ENCODE measurements at places on chromosomes 11 and 22.

- no peak for DNase-seq
These were observed 13.3 kb upstream of the LIPT2 start for GRCh38 chr11:74506823-74507222.

- peak; percentile 32 for DNase-seq
These were observed 7.5 kb downstream of the GP1BB start for GRCh38 chr22:19730655-19731360.

GRCh38 chr11:57343825-57344224 is 5.7 kb downstream of the P2RX3 start:
- no peak for DNase-seq

GRCh38 chr11:8790968-8791367 is 108.4 kb downstream of the RPL27A start:
- DNase-seq, result no peak

- no peak for DNase-seq
These were observed 33.7 kb upstream of the SLC17A6 start for GRCh38 chr11:22304337-22304961.

- no peak for DNase-seq
These were observed 59.0 kb downstream of the LRP5 start for GRCh38 chr11:68371171-68372041.

GRCh38 chr11:120261931-120262330 is 22.0 kb downstream of the POU2F3 start:
- no peak for DNase-seq

- DNase-seq, result no peak
These were observed 83.8 kb upstream of the CSNK2A3 start for GRCh38 chr11:11436715-11437313.

- DNase-seq, result no peak
These were observed 35.5 kb downstream of the USP28 start for GRCh38 chr11:113839842-113840241.

GRCh38 chr11:14908214-14908880 is 16.3 kb upstream of the CYP2R1 start:
- no peak for DNase-seq

DNA sequence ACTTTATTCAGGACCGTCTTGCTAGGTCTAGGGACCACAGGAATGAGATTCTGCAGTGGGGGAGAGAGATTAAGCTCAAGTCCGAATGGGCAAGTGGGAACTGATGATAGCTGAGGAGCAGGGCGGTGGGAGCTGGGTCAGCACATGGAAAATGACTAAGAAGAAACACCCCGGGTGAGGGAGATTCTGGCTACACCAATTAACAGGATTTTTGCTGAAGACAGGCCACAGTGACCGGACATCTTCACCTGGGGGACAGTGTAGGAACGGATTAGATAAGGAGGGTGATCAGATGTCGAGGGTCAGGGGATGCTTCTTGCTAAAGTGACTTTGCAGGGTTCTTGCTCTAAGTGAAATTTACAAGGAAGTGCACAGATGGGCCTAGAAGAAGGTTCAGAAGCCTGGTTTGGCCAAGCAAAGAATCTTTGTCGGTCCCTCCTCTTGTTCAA is 8.5 kb upstream of the DGCR8 start:
- DNase-seq, result no peak

GRCh38 chr11:13160346-13160745 is 117.2 kb upstream of the BMAL1 start:
- no peak for DNase-seq

- no peak for DNase-seq
These were observed 66.6 kb downstream of the GALNT18 start for GRCh38 chr11:11555208-11555607.

- no peak for DNase-seq
These were observed 50.4 kb upstream of the RAB1B start for GRCh38 chr11:66218036-66218435.

GRCh38 chr22:28435982-28436381 is 243.7 kb downstream of the TTC28 start:
- DNase-seq, result no peak

- DNase-seq, result no peak
These were observed 9.1 kb downstream of the SSH3 start for GRCh38 chr11:67312187-67313021.

DNA sequence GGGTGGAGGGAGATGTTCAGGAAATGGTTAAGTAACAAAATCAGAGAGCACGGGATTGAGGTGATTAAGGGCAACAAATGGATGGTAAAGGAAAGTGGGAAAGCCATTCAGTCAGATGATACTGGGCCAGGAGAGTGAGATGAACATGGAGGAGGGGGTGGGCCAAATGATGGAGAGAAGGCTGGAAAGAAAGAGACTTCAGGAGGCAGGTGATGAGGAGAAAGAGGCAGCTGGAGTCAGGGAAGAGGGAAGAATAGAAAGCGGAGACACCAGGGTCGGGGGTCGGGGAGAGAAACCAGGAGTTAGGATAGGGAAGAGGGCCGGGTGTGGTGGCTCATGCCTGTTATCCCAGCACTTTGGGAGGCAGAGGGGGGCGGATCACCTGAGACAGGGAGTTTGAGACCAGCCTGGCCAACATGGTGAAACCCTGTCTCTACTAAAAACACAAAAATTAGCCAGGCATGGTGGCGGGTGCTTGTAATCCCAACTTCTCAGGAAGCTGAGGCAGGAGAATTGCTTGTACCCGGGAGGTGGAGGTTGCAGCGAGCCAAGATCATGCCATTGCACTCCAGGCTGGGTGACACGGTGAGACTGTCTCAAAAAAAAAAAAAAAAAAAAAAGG is 4.7 kb upstream of the KDM2A start:
- DNase-seq, result no peak
